ENCODE measurements at places on chromosomes 4 and X.

DNA sequence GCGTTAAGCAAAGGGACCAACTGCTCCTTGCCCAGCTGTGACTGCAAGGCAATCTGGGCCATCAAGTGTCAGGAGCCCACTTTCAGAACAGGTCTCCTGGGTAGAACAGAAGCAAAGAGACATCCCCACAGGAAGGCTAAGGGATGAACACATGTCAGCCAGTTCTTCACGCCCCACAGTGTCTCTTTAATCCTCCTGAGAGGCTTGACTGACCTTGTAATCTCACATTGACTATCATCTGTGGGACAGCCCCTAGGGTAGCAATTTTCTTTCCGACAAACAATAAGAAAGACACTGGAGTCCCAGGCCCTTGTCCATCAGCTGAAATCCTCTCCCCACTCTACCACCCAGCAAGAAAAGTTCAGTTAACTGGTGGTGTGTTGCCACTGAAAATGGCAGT lies 1.0 kb downstream of the CHRDL1 start:
- DNase-seq, result no peak

DNA sequence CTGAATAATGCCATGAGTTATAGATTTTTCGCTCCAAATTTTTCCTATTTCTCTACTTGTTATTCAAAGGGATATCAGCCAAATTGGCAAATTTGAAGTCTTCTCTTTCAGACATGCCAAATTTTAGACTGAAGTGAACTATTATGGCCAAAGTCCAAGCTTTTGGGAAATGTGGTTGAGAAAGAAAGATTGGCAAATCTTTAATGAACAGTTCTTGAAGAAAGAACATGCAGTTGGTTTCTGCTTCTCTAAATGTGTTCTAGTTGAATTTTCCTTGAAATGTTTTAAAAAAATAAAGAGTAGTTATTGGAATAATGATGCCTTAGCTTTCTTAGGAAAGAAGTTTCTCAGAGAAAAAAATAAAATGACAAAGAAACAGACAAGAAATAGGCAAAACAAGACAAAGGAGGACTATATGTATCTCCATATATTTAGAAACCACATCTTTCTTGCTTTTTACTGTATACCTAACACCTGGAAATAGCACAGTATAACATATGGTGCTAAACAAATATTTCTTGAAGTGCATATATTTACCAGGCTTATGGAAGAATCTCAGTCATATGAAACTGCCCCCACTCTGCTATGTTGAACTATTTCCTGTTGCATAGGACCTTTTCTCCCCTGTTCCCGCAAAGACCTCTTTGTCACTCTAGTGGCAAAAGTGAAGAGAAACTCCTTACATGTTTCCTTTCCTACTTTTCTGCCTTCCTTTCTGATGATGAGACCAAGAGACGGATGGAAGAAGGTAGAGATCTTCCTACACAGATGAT lies 250.0 kb downstream of the ARHGAP24 start:
- DNase-seq, result no peak

DNA sequence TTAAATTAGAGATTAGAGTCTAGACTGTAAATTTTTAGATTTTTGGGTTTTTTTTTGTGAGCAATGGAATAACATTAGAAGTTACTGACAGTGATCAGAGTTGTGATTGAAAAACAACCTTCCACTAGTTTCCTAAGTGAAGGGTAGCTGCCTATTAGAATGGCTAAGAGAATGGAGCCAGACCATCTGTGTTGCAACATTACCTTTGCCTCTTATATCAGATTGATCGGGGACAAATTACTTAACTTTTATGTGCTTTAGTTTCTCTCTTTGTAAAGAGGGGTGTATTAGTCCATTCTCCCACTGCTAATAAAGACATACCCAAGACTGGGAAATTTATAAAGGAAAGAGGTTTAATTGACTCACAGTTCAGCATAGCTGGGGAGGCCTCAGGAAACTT lies 12.5 kb upstream of the PI4K2B start:
- DNase-seq, result no peak

DNA sequence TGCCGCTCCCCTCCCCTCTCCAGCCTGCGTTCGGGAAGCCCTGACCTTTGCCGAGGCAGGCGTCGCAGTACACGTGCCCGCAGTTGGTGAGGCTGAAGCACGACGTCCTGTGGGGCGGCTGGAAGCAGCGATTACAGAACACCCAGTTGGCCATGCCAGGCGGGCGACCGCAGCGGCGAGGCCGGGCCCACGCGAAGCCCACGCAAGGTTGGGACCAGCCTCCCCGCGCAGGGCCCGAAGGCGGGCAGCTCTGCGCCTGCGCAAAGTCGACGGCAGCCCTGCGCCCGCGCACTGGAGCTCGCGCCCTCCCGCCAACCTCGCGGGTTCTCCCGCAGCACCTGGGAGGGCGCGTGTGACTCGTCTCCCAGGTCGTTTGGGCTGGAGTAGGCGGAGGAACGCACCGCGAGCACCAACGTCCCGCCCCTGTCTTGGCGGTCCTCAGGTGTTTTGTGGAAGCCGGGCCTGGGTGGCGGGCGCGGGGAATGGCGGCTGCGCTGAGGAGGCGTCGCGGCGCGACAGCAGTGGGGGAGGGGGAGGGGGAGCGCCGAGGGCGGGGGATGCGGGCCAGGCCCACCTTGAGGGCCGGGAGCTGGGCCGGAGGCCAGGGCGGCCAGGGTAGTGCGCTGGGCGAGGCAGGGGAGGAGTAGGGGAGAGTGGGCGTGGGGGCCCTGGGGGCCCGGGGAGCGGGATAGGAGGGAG lies at the start of gene RNF212:
RNF212 (minus strand) TSS at position 254 of the 699 bp plus-strand sequence; CDS start at position 154, 100 bp downstream.
- peak; percentile 73 for DNase-seq

GRCh38 chr4:150283689-150284088 lies 205.4 kb downstream of the DCLK2 start:
- DNase-seq, result no peak

DNA sequence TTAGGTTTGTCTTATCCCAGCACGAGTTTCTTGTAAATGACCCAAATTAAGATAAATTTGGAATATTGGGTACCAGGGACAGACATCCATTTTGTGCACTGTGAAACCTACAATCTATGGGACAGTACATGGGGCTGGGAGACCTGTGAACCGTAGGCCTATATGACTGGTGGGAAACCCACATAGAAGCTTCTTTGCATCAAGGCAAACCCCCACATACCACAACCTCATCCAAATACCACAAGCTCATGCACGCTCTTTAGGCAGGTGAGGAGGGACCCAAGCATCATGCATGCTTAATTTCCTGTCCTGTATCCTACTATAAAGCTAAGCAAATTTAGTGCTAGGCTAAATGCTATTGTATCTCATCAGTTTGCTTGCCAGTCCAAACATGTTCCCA lies 47.8 kb downstream of the NIPAL1 start:
- DNase-seq, result no peak

DNA sequence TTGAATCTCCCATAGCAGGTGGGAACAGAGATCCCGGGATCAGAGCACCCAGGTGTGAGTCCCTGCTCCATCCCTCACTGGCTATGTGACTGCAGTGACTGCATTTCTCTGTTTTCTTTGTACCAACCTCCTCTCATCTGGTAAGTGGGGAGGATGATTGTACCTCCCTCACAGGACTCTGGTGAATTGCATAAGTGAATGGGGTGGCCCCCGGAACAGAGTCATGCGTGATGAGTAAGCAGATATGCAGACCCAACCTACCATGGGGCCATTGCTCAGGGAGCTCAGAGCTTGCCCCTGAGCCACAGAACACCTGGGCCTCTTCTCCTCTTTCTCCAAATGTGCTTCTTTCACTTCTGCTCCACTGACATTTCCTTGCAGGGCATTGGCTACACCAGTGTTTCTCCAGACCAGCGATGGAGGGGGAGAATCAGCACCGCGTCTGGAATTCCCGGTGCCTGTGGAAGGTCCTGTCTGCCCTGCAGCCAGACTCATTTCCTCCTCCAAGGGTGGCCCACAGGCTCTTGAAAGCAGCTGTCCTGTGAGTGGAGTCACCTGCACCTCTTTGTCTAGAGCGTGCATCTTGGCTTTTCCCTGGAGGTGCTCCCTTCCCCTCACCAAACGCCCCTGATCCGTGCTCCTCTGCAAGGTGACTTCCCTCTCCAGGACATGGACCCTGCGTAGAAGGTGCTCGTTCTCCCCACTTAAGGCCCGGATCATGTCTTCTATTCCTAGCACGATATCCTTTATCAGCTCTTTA lies 30.0 kb downstream of the C4orf50 start:
- DNase-seq, result no peak

- no peak for DNase-seq
These were observed 62.1 kb downstream of the GALNTL6 start for GRCh38 chr4:171875291-171875690.

All from NCI-H1930 (cell line).